ENCODE measurements at places on chromosomes 5 and 9.

GRCh38 chr5:2529371-2530092 lies 221.9 kb downstream of the IRX2 start:
- DNase-seq: no peak

DNA sequence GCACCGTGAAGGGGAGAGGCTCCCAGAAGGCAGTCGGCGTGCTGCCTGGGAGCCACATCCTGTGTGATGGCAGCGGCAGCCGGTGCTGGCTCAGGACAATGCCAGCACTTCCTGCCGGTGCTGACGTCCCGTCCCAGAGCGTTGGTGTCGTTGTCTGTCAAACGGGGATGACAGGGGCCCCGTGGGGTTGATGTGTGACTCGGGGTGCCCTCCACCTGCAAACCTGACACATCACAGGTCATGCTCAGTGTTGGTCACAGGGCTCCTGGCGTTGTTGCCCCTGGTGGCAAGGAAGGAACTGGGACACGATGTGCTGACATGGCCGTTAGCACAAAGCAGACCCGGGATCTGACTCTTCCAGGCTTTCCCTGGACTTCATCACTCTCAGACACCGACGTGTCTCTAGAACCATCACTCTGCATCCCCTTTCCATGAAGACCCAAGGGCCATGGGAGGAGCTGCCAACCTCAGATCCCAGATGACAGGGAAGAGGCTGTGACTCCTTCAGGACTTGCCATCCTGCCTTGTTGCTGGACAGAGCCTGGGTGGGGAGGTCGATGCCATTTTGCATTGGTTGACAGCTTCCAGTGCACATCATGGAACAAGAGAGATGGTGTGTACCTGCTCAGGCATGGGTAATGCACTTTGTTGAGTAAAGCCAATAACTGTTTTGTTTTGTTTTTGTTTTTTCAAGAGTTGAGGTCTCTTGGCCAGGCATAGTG lies 21.5 kb downstream of the PLPP7 start:
- DNase-seq: no peak

DNA sequence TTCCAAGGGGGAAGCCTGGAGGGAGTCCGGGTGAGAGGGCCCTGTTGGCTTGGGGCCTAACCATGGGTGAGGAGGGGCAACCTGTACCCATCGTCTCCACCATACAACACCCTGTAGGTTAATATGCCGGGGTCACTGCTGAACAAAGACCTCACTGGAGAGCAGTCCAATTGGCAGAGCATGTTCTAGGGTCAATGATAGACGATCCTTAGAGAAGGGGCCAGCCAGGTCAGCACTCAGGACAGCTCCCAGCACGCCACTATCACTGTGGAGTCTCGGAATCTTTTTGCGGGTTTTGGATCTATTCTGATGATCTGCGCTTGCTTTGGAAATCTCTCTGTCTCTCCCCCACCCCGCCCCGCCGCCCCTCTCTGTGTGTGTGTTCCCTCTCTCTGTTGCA lies 218.4 kb upstream of the MVB12B start:
- DNase-seq: peak; percentile 15

GRCh38 chr5:109865637-109866036 lies 175.9 kb downstream of the MAN2A1 start:
- peak; percentile 98 for DNase-seq

DNA sequence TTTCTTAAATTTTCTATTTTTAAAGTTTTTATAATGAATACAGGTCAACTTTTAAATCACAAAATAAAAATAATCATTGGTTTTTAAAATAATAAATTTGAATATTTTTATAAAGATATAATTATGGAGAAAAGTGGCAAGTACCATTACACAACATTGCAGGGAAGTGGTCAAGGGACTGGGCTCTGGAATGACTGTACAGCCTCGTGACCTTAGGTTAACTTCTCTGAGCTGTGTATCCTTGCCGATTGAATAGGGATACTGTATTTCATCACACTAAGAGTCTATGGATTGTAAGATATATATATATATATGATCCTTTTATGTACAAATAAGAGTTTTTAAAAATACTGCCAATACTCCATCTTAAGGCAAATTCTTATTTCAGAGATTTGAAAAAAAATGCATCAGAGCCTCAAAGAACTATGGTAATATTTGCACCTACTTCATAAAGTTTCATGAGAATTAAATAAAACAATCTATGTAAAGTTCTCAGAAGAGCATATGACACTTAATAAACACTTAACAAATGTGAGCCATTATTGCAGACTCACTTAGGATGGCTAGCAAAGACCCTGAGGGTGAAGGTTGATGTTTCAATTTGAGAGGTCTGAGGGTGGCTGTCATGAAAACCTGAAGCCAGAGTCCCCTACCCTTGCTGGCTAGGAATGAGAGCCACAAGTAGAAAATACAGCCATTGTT lies 136.5 kb downstream of the CCDC192 start:
- peak; percentile 39 for DNase-seq

DNA sequence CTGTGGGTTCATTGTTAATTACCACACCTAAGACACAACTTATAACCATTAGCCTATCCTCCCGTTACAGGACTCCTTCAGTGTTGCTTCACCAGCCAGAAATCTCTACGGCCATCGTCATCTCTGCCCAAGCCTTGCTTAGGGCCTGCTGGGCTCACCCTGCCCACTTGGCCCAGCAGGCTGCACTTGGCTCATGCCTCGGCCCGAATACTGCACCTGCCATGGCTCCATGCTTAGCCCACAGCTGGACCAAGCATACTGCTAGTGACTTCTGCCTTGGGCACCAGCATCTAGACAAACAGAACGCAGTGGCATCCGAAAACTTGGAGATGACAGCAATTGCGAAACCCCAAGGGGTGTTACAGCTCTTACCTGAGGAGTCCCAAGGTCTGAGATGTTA lies 2336.0 kb upstream of the ACO1 start:
- DNase-seq: no peak

- no peak for DNase-seq
Measured at GRCh38 chr9:106310782-106311181, 552.2 kb upstream of the ZNF462 start.

- DNase-seq: no peak
Measured at GRCh38 chr9:127526655-127527559, 75.6 kb downstream of the LRSAM1 start.

DNA sequence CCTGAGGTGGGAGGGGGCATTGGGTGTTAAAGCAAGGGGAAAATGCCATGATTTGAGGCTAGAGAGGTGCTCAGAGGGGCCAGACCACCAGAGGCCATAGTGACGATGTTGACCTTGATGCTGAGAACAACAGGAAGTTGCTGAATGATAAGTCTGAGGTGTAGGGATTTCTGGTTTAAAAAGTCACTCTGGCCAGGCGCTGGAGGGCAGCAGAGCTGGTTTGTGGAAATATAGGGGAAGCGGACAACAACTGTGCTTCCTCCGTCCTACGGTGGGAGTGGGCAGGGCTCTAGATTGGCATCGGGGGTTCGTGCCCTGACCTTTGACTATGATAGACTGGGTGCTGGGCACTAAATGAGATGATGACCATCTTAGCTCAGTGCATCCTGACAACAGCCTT lies 44.7 kb downstream of the STOM start:
- no peak for DNase-seq

DNA sequence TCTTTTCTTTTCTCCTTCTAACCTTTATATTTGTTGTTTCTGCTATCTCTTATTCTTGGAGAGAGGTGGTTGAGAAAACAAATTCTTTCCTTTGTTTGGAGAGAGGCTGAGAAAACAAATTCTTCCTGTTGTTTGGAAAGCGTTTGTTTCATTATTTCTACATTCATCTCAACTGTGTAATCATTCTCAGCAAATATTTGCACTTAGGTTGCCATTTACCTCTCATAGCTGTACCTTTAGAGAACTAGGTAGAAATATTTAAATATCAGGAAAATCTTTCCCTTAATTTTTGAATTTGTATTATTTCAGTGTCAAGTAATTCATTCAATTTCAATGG lies 1824.4 kb upstream of the CDH9 start:
- DNase-seq: no peak

- DNase-seq: no peak
Measured at GRCh38 chr9:134965851-134966250, 48.1 kb upstream of the FCN1 start.

GRCh38 chr5:178674334-178674733 lies 47.5 kb upstream of the CLK4 start:
- DNase-seq: no peak

GRCh38 chr5:107538805-107539445 lies 131.8 kb downstream of the EFNA5 start:
- no peak for DNase-seq

GRCh38 chr5:5885782-5886181 lies 463.3 kb downstream of the ICE1 start:
- no peak for DNase-seq

DNA sequence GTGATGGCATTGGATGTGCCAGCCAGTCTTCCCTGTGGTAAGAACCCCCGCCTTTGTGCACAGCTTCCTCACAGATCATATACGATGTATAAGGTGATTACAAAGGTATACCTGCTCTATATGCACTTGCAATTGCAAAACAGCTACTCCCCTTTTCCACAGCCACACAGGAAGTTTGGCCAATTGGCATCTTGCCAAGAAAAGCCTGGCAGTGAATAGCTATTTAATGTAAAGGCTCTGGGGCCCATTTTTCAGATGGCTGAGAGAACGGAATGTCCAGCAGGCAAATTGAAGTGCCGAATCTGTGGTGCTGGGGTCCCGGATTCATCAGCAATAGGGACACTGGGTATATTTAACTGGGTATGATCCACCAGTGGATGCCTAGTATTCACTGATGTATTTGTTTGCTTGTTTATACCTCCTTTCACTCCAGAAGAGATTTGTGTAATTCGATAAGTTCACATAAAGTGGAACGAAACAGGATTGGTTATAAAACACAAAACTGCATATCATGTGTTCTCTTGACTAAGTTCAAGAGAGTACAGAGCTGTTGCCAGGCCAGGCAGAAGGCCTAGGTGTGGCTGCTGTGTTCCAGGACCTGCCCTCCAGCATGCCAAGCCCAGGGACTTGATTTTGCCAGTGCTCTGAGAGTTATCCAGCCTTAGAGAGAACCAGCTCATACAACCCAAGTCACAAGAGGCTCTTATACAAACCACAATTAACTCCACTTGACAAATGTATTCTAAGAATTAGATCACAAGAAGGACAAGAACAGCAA lies 27.7 kb upstream of the GABRP start:
- DNase-seq: no peak

GRCh38 chr9:84597131-84597530 lies 72.4 kb upstream of the NTRK2 start:
- peak; percentile 8 for DNase-seq

GRCh38 chr5:167843881-167844572 lies 447.4 kb upstream of the WWC1 start:
- no peak for DNase-seq

DNA sequence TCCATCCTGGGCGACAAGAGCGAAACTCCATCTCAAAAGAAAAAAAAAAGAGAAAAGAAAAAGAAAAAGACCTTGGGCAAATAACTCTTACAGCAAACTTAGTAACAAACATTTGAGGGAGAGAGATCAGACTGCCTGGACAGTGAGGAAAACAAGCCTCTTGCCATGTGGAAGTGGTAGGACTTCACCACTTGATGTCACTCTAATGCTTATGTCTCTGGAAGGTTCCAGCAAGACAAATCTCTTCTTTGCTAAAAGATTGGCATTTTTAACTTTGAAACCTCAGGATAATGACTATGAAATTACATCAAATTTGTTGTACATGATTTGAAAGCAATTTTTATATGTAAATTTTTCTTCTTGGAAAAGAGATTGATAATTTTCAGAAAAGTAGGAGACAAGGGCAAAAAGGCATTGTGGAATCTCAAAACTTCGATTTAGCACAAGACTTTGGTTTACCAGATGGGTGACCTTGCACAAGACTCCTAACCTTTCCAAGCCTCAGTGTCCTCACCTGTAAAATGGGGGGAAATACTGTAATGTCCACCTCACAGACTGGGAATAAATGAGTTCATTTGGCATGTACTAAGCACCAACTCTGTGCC lies 5.4 kb downstream of the ACTL7B start:
- peak; percentile 43 for DNase-seq

- DNase-seq: no peak
Measured at GRCh38 chr5:127409246-127409917, 108.1 kb upstream of the PRRC1 start.

DNA sequence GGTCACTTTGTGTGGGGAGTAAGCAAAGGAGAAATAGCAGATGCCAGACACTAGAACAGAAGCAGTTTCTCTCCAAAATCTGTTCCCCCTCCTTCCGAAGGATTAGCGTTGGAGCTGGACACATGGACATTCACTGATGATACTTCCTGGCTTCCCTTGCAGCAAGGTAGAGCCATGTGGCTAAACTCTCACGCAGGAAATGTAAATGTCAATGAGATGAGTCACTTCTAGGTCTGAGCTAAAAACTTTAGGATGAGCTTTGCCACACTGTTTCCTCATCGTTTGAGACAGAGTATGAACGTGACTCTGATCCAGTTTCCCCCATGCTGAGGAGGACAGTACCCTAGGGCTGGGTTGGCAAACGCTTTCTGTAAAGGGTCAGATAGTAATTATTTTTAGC lies 5.1 kb downstream of the BHMT2 start:
- peak; percentile 78 for DNase-seq

- no peak for DNase-seq
Measured at GRCh38 chr5:73654819-73655318, 28.9 kb downstream of the ARHGEF28 start.

DNA sequence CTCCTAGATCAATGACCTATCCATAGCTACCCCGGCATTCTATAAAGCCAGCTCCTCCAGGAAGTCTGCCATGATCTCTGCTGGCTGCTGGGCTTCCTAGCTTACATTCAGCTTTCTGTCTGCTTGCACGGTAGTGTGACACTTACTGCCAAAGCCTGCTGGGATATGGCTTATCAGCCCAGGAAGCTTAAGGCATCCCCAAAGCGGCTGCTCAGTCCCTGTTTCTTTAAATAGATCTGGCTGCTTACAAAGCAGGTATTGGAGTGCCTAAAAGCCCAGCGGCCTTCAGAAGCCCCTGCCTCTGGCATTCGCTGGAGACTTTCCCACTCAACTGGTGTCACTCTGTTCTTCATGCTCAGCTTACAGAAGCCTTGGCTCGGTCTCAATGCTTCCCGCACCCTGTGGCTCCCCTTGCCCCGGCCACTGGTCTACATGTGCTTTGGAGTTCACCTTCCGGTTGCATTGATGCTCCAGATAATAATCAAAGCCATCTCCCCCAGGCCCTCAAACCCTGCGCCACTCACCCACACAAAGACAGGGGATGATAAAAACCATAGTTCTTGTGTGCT lies 31.3 kb upstream of the STRBP start:
- no peak for DNase-seq

- DNase-seq: no peak
Measured at GRCh38 chr5:176371621-176372539, 6.6 kb downstream of the ARL10 start.

- peak; percentile 63 for DNase-seq
Measured at GRCh38 chr9:115296831-115297565, 179.0 kb upstream of the TNC start.

All from M059J (cell line).